Putamen (tissue), 1 donor: ENCODE measurements at places on chromosomes 4 and X.

- DNase-seq = peak; percentile 7
Observed at GRCh38 chrX:154603438-154604430, 15.3 kb downstream of the CTAG1B start.

DNA sequence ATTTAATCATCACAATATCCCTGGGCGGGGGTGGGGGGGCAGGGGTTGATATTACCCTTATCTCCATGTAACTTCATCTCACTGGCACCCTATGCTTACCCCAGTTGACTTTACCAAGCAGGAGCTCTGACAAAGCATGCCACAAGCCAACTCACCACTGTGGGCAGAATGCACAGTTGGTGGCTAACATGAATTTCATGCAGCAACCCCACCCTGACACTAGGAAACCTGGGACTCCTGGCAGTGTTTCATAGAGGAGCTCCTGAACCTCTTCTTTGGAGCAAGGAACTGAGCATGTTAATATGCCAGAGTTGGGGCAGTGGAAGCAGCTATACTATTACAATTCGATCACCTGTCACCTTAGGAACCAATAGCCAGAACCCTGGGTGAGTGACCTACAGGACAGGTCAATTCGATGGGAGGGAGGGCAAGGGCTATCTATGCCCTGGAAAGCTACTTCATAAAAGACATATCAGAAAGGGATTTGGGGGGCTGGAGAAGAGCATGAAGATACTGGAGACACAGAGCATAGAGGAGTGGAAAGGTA lies 97.2 kb upstream of the ACSL4 start:
- DNase-seq = no peak

- no peak for DNase-seq
Observed at GRCh38 chr4:35506161-35506560, 738.2 kb downstream of the ARAP2 start.

DNA sequence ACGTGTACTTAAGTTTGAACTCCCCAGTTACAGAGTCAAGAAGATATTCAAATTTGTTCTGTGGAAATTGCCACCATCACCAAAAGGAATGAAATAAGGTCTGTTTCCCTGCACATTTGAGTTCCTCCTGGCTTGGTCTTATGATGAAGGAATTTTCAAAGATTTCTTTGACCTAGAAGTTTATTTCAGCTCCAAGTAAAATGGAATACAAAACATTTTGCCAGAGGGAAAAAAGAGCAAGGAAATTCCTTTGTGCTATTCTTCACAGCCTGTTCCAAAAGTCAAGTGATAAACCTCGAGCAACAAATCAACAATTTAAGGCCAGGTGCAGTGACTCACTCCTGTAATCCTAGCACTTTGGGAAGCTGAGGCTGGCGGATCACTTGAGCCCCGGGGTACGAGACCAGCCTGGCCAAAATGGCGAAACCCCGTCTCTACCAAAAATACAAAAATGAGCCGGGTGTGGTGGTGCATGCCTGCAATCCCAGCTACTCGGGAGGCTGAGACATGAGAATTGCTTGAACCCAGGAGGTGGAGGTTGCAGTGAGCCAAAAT lies 3.4 kb downstream of the NKRF start:
- no peak for DNase-seq

DNA sequence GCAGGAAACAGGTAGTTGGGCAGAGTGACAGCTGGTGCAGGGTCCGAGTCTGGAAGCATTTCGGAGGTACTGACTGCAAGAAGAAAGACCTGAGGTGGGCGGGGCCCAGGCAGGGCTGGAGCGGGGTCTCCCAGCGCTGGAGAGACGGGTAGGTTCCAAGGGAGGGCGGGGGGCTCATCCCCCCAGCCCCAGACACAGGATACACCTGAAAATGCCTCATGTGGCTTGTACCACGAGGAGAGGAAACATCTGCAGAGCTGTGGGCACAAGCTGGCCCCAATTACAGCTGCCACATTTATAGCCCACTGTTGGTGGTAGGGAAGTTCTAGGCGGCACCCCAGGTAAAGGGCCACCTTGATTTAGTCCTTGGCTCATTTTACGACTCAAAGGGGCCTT lies 38.0 kb downstream of the ELF4 start:
- DNase-seq = no peak

GRCh38 chr4:95381843-95382580 lies 166.8 kb downstream of the UNC5C start:
- DNase-seq = no peak

DNA sequence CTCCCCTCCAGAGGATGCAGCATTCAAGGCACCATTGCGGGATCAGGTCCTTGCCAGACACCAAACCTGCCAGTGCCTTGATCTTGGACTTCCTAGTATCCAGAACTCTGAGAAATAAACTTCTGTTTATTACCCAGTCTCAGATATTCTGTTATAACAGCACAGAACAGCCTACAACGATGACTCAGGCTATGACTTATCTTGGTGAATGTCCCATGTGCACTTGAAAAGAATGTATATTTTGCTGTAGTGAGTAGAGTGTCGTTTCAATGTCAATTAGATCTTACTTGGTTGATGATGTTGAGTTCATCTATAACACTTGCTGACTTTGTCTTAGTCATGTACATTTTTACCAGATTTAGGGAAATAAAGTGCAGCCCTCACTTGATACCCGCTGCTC lies 34.5 kb upstream of the PGRMC1 start:
- DNase-seq = no peak

- no peak for DNase-seq
Observed at GRCh38 chr4:1582227-1582626, 101.9 kb downstream of the FAM53A start.

DNA sequence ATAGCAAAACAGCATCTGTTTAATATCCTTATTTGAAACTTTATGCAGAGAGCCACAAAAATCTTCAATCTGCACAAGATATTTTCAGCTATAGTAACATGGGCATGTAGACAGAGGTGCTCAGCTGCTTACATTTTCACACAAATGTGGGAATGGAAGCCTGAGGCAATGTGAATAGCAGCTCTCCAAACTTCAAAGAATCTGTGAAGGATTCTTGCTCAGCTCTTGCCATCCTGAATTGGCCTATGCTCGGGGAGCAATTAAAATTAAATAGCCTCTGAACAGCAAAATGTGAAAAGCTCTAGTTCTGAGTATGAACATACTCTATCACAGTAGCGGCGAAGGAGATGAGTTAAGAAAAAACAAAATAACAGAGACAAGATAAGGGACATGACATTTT lies 1523.8 kb downstream of the PCDH7 start:
- no peak for DNase-seq
